Caki2 (cell line): ENCODE measurements at places on chromosomes 7 and 10. TPM values are rescaled to one million over a fixed set of nuclear protein-coding genes. Genes with fewer than 3 reads are reported as not detected.

DNA sequence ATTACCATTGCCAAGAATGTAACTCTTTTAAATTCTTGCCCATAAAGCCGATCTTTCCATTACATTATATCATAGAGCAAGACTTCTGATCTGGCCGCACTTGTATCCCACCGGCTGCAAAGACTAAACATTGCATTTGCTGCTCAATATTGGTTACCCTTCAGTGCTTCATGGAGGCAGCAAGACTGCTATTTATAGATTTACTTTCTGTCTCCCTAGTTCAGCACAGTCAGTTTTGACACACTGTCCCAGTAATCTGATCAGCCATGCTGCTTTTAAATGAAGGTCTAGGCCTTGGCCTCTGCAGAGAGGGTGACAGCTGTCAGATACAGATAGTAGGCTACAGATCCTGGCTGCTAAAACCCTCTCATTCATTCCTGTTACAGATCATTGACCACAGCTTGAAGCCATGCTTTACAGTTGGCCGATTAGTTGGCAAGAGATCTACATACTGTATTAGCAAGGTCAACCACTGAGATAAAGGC, 562.6 kb upstream of the GALNT17 start:
- DNase-seq = peak; percentile 74

The TMEM140 gene
- total RNA-seq = 0.81 and 0.98 TPM in 2 replicates

DNA sequence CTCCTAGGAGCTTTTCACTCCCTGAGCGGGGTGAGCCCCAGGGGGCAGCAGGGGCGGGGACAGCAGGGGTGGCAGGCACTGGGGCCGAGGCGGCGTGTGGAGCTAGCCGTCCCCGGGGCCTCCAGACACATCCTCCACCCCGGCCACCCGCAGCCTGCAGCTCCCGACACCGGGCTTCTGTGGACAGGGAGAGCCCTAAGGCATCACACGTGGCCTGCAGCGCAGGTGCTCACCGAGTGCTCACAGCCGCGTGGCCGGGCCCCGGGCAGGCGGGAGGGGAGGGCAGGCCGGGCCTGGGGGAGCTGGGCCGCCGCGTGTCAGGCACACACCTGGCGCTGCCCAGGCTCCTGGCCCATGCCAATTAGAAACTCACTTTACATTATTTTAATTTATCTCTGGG, 51.4 kb downstream of the MICALL2 start:
- no peak for DNase-seq

DNA sequence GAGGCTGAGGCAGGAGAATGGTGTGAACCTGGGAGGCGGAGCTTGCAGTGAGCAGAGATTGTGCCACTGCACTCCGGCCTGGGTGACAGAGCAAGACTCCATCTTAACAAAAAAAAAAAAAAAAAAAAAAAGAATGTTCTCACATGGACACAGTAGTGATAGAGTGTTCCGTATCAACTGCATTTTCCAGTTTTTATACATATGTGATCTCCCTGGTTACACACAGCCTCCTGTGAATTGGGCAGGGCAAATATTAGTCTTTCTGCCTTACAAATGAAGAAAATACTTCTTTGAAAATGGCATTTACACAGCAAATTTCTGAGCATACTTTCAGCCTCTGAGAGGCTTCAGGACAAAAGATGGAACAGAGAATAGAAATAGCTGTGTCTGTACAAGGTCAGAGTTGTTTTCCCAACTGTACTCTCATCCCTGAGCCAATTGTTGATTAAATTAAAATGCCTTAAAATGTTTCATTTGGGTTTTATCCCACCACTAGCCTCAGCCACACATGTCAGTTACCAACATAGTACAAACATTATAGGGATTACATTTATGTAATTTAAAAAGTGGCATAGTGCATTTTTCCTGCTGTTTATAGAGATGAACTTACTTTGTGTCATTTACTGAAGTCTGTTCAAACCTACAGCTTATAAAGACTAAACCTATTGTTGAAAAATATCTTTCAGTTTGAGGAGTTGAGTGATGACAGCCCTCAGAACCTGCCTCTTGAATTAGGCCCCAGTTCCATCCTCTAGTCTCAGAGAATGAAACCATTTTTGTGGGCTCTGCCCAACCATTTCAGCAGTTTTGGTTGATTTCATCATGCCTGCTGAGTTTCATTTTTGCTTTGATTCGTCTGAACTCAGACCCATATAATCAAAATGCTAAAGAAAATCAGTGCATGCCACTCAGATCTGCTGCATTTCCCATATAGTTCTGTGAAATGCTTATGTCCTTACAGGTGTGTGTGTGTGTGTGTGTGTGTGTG, 609.4 kb upstream of the C7orf33 start:
- no peak for DNase-seq

GRCh38 chr10:49361735-49362568, 33.9 kb downstream of the DRGX start:
- no peak for DNase-seq

DNA sequence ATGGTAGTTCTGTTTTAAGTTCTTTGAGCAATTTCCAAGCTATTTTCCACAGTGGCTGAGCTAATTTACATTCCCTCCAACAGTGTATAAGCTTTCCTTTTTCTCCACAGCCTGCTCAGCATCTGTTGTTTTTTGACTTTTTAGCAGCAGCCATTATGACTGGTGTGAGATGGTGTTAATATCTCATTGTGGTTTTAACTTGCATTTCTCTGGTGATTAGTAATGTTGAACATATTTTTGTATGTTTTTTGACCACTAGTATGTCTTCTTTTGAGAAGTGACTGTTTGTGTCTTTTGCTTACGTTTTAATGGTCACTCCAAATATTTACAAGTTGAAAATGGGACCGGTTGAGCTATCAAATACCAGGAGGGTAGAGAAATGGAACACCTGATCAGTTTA, 20.4 kb downstream of the GNG11 start:
- DNase-seq = no peak
